ENCODE measurements at places on chromosomes 7 and 10.
A peak's percentile ranks its signal among the peaks of the same experiment; 100 is the strongest.

- H3K36me3 ChIP-seq = no peaks in the 10 kb centered on the region
- peaks cover 17% of the 10 kb centered on the region for H3K4me1 ChIP-seq
- DNase-seq = no peak
- H3K27ac ChIP-seq = no peak overlapping the region
Measured at GRCh38 chr10:88033385-88033784, 170.0 kb downstream of the PTEN start.

- H3K36me3 ChIP-seq = no peaks in the 10 kb centered on the region
- DNase-seq = no peak
- no peaks in the 10 kb centered on the region for H3K27me3 ChIP-seq
- H3K27ac ChIP-seq = no peak overlapping the region
Measured at GRCh38 chr10:85045046-85045445, 716.7 kb downstream of the CCSER2 start.

GRCh38 chr7:143148050-143148449, 16.2 kb downstream of the PIP start:
- no peaks in the 10 kb centered on the region for H3K36me3 ChIP-seq
- no peak for DNase-seq
- H3K27me3 ChIP-seq = peaks cover 21% of the 10 kb centered on the region
- no peak overlapping the region for H3K4me3 ChIP-seq

- H3K4me1 ChIP-seq = no peaks in the 10 kb centered on the region
- H3K27me3 ChIP-seq = peaks cover 8% of the 10 kb centered on the region
- DNase-seq = no peak
- no peaks in the 10 kb centered on the region for H3K36me3 ChIP-seq
- H3K4me3 ChIP-seq = no peak overlapping the region
Measured at GRCh38 chr7:95238252-95238943, 85.9 kb downstream of the PON1 start.

GRCh38 chr7:121016966-121017365, 28.5 kb downstream of the CPED1 start:
- H3K27ac ChIP-seq = no peak overlapping the region
- H3K36me3 ChIP-seq = no peaks in the 10 kb centered on the region
- no peak overlapping the region for H3K4me3 ChIP-seq
- DNase-seq = no peak

- no peaks in the 10 kb centered on the region for H3K36me3 ChIP-seq
- DNase-seq = no peak
- no peak overlapping the region for H3K4me3 ChIP-seq
- no peak overlapping the region for H3K27ac ChIP-seq
Measured at GRCh38 chr10:11663763-11664555, 52.5 kb upstream of the USP6NL start.

GRCh38 chr10:19930936-19931893, 115.0 kb downstream of the PLXDC2 start:
- H3K27ac ChIP-seq = no peak overlapping the region
- no peaks in the 10 kb centered on the region for H3K27me3 ChIP-seq
- peaks cover 2% of the 10 kb centered on the region for H3K36me3 ChIP-seq
- no peak for DNase-seq
- no peaks in the 10 kb centered on the region for H3K4me1 ChIP-seq

DNA sequence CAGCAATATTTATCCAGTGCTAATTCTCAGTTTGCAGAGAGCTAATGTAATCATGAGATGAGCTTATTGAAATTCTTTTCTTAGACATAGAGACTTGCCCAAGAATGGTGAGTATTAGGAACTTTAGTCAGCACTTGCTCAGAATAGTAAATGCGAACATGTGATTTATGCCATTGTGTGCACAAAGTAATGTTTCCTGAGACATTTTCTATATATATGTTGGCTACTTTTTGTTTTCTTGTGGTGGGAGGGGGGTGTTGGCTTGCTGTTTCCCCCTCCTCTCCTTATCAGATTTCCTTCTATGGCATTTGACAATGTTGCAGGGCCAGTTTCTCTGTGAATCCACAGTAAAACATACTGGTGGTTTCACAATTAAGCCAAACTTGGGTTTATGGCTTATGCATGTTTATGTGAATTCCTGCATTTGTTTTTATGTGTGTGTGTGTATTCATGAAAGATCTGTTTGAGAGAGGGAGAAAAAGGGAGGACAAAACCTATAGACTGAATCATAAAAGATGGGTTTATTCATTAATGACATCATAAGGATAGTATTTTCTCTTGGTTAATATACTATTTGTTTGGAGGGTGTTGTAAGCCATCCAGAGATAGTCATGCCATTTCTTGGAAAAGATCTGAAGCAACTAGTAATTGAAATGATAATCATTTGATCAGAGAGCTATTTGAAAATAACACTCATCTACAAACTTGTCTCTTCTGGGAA, 36.3 kb downstream of the ARID5B start:
- H3K4me1 ChIP-seq = peaks cover 60% of the 10 kb centered on the region
- H3K27ac ChIP-seq = peak overlapping the region; percentile 89
- H3K27me3 ChIP-seq = no peaks in the 10 kb centered on the region
- H3K36me3 ChIP-seq = peaks cover 12% of the 10 kb centered on the region

Data from central memory CD8-positive, alpha-beta T cell (primary cell).